ENCODE measurements at places on chromosomes 13 and 19.

DNA sequence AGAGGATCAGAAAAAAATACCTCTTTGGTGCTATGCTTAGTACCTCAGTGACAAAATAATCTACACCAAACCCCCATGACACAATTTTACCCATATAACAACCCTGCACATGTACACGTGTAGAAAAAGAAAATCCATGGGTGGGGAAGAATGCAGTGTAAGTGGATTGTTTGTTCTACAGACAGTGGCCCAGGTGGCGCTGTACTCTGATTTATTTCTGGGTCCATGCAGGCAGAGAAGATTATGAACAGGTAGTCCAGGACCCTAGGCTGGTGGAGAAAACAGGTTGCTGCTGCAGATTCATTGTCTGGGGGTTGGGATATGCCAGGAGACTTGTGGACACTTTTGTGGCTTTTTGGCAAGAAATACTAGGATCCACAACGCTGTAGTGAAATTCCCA, 9.1 kb downstream of the ZNF100 start:
- DNase-seq = no peak

GRCh38 chr19:55553217-55554182, 8.2 kb upstream of the SBK3 start:
- no peak for DNase-seq

- no peak for DNase-seq
These were observed 6.0 kb downstream of the UBL3 start for GRCh38 chr13:29844441-29844840.

DNA sequence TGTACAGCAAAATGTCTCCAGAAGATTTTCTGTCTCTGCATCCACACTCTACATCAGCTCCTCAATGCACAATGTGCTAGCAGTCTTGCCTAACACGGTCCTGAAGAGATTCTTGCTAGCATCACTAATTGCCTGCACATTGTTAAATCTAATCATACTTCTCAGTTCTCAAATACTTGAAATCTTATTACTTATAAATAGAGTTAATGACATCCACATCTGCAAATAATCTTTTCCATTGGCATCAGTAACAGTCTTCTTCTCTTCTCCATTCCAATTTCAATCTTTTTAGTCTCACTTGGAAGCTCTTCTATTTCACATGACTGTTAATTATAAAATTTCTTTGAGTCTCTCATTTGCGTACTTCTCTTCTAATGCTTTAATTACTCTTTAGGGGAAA, 630.5 kb upstream of the SLITRK6 start:
- no peak for DNase-seq

- DNase-seq = no peak
These were observed 2.1 kb downstream of the TEX30 start for GRCh38 chr13:102771298-102772041.

Measured in NCI-H2081 treated with DMSO at 0.1 percent for 48 hours (cell line).